ENCODE measurements at places on chromosomes 11 and 22.

DNA sequence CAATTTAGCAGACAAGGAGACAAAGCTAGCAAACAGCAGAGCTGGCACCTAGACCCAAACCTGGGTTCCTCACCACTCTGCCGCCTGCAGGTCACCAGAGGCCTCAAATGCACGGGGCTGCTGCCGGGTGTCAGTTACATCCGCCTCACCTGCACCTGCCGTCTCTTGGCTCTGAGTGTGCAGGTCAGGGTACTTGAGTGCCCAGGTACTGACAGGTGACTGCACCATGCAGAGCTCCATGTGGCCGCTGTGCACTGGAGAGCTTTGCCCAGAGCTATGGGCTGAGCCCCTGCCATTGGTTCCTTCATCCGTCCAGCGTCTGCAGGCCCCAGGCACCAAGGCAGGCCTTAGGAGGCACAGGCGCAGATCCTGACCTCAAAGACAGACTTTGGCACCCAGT lies 35.0 kb downstream of the PDGFB start:
- DNase-seq = no peak

DNA sequence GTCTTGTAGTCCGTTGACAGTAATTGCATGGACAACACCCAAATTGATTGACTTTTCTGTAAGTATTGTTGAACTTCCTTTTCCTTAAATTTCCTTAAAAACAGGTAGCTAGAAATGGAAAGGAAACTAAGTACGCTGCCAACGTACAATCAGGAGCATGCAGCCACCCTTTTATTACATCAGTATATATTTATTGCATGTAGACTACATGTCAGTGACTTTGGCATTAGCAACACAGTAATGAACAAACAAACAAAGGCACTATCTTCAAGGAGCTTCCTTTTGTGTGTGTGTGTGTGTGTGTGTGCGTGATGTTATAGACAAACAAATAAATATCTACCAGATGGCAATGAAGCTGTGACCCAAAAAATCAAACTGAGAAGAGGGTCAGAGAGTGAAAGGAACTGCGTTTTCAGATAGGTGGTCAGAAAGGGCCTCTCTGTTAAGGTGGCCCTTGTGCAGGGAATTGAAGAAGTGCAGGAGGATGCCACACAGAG lies at the start of gene OR9Q1:
OR9Q1 (plus strand) TSS at position 447 of the 497 bp plus-strand sequence. CDS start 155,564 bp downstream, outside the sequence.
- DNase-seq = no peak

- DNase-seq = no peak
These were observed 105.6 kb downstream of the RBFOX2 start for GRCh38 chr22:35923026-35923425.

GRCh38 chr11:113481226-113481625 lies 6.0 kb upstream of the DRD2 start:
- DNase-seq = no peak

- DNase-seq = peak; percentile 98
These were observed 769 bp downstream of the MAFF start for GRCh38 chr22:38202437-38203089.

GRCh38 chr22:42287174-42287890 lies 16.9 kb upstream of the TCF20 start:
- no peak for DNase-seq

GRCh38 chr11:45238724-45239123 lies 47.4 kb downstream of the SYT13 start:
- DNase-seq = no peak

GRCh38 chr22:25933158-25933788 lies 191.3 kb downstream of the MYO18B start:
- no peak for DNase-seq

DNA sequence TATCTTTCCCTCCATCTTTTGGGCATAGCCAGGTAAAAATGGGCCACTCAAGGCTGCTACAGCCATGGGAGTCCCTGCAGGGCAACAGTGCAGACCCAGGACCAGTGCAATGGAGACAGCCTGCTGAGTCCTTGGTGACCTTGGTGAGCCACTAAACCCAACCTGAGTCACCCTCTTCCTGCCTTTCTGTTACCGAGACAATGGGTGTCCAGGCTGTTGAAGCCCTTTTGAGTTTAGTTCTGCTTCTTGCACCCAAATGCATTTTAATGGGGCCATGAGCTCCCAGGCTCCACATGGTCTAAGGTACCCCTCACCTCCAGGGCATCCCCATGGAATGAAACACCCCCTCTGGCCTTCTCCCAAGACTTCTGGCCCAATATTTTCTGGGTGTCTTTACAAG lies 874 bp upstream of the PLAAT4 start:
- DNase-seq = no peak

DNA sequence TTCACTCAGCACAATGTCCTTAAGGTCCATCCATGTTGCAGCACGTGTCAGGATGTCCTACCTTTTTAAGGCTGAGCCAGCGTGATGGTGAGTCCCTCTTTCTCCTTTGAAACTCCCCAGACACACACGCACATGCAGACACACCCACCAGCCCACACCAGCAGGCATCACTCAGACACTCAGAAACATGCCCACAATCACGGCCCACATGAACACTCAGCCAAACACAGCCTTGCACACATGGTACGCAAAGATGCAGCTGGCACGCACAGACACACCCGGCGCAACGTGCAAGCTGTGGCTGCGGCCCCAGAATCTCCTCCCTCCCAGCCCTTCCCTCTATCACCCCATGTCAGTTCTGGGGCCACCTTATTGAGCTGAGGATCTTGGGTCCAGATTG lies 8.0 kb downstream of the FADS3 start:
- no peak for DNase-seq

- DNase-seq = no peak
These were observed 5.9 kb downstream of the TSPAN32 start for GRCh38 chr11:2307501-2308331.

- no peak for DNase-seq
These were observed 34.5 kb upstream of the PAMR1 start for GRCh38 chr11:35559949-35560348.

DNA sequence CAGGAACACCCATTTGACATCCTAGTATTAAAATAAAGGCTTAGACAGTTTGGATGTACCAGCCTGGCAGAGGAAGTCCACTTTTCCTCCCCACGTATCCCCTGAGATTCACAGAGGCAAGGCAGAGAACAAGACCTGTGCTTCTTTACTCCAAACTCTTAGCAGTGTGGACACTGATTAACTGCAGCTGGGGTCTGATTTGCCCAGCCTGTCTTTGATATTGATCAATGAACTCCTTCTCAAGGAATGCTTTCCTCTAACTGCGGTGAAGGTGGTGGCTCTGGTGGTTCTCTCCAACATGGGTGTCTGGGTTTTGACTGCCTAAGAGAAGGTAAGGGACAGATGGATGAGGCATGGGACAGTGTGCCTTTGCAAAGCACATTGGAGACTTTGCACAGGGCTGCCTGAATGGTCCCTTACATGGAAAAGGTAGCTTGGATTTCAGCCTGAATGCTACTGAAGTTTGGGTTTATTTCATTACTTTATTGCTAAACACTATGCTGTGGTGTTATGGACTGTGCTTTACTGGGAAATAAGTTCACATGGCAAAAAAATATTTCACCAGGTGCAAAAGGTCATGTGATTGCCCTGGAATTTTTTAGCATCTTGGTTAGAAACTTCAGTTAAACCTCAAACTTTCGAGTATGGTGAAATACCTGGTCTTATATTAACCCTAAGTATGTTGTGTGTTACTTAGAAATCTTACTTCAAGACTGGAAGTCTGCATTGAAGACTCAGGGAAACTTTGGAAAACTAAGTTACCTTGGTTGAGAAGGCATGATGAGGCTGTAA lies 1.8 kb downstream of the GAS2 start:
- no peak for DNase-seq

- peak; percentile 91 for DNase-seq
These were observed at the start of gene CDC42BPG for GRCh38 chr11:64844330-64845128. Gene CDC42BPG (minus strand): TSS chr11:64844653. CDS start chr11:64844569, 84 bp downstream.

DNA sequence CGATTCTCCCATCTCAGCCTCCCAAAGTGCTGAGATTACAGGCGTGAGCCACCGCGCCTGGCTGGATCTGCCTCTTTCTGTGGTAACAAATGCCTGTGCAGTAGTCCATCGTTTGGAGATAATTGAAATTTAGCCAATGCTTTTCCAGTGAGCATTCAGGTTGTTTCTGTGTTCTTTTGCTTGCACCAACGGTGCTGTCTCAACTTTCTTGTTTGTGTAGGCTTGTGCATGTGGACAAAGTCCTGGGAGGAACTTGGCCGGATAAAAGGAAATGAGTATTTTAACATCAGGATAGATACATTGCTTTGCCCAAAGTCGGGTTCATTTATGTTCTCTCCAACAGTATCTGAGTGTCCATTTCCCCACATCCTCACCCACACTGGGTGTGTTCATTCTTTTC lies 85.7 kb downstream of the KIAA1671 start:
- no peak for DNase-seq

DNA sequence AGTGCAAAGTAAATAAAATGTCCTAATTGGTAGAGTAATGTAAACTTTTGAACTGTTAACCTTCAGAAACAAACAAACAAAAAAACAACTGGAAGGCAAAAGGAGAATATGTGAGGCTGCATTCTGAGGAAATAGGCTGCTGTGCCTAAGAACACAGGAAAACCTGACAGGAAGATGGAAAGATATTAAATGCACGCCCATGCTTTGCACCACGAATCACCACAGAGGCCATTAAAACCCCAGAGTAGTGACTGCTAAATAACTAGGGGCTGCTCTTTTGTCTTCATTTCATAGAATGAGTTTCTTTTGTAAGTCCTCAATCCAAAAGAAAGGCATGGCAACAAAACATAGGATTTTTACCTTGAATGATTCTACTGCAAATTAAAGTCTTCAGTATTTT lies 436.0 kb downstream of the RAB38 start:
- DNase-seq = no peak

- no peak for DNase-seq
These were observed 9.1 kb upstream of the MN1 start for GRCh38 chr22:27810609-27811151.

- DNase-seq = no peak
These were observed 11.0 kb upstream of the PTPN5 start for GRCh38 chr11:18802381-18803257.

DNA sequence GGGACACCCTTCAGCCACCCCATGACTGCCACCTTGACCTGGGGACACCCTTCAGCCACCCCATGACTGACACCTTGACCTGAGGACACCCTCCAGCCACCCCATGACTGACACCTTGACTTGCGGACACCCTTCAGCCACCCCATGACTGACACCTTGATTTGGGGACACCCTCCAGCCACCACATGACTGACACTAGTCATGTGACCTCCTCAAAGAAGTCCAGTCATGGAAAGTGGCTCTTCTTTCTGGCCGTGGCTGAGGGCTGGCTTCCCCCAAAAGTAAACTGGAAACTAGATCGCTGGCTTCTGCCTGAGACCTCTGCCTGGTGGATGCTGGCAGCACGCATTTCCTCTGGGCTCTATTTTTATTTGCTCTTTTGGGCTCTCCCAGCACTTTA lies 28.4 kb downstream of the ARFGAP2 start:
- no peak for DNase-seq

DNA sequence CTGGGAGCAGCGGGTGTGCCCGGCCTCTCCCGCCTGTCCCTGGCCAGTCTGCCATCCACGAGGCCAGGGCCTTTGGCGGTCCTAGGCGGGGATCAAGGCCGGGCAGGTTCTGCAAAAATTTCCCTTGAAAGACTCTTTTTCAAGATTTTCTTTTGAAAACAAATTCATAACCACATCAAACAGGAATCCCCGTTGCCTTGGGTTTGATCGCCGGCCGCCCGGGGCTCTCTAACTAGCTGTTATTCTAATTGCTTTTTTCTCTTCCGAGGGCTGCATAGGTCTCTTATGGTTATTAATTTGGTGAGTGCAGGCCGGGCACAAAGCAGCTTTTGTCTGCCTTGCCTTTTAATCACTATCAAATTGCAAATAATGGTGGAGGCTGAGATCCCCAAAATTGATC lies 42.0 kb downstream of the CDKN1C start:
- no peak for DNase-seq

GRCh38 chr11:109422870-109423465 lies 978 bp downstream of the C11orf87 start:
- no peak for DNase-seq

GRCh38 chr11:117143390-117143789 lies 697 bp upstream of the PAFAH1B2 start:
- no peak for DNase-seq

DNA sequence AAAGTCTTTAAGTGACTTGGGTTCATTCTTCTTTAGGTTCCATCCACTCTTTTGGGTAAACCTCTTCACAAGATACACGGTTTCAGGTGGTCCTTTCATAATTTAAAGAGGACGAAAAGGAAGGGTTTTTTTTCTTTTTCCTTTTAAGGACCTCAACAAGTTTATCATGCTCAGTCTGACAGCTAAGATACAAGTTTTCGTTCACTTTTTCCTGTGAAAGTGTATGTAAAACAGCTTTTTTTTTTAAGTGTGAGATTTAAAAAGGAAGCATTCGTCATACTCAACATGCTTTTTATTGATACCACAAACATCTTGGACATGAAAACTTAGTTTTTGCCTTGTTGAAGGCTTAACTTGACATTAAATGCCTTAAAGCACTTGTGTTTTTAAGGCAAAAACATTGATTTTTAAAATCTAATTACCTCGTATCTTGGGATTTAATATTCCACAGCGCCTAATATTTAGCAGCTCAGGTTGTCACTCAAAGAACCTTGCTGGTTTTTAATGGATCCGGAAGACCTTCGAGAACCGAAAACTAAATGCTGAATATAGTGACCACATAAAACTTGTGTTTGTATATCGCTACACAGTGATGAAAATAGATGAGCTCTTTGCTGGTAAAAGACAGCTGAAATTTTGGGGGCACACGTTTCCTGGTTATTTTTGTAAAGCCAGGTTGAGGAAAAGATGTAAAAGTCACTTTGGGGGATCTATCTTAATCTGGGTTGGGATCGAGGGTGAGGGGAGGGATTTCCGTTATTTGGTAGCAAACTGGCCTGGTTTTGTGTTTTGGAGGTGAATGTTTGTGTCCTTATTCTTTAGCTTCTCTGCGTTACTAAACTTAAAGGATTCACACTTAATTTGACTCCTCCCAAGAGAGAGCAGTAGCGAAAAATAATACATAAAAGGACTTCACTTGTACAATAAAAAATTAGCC lies 2.3 kb downstream of the PCF11 start:
- no peak for DNase-seq

- DNase-seq = no peak
These were observed 31.2 kb downstream of the RRP8 start for GRCh38 chr11:6572215-6572614.

DNA sequence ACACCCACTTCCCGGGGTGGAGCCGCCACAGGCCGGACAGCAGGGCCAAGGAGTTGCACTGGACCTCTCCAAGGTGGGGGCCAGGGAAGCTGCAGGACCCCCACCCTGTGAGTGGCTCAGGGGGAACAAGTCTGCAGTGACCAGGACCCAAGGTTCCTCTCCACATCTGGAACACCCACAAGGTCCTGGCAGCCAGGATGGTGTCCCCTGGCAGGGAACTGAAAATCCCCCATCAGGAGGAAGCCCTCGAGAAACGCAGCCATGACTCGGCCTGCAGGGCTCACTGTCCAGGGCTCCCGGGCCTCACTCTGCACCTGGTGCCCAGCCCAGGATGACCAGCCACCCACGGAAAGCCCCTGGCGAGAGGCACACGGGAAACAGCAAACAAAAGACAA lies 11.5 kb downstream of the RNH1 start:
- no peak for DNase-seq
